ENCODE measurements at places on chromosomes 3 and 15. TPM values are rescaled to one million over a fixed set of nuclear protein-coding genes. Genes with fewer than 3 reads are reported as not detected.

FAM240A gene
- not detected for total RNA-seq

DNA sequence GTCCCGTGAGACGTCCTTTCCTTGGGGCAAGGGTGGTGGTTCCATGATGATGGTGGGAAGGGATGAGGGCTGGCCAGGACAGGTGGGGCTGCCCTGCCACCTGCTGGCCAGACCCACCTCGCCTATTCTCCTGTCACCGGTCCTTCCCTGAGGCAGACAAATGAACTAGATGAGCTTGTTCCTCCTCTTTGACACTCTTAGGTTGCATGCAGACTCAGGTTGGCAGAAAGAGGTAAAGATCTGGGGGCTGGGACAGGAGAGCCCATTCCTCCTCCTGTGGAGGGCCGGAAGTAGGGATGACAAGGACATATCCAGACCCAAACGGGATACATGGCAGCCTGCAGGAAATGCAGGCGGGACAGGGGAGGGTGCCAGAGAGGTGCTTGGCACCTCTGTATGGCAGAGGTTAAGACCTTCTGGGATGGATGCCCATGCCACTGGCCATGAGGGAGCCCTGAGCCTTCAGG is 38.6 kb downstream of the ACSBG1 start:
- peak; percentile 45 for DNase-seq

DNA sequence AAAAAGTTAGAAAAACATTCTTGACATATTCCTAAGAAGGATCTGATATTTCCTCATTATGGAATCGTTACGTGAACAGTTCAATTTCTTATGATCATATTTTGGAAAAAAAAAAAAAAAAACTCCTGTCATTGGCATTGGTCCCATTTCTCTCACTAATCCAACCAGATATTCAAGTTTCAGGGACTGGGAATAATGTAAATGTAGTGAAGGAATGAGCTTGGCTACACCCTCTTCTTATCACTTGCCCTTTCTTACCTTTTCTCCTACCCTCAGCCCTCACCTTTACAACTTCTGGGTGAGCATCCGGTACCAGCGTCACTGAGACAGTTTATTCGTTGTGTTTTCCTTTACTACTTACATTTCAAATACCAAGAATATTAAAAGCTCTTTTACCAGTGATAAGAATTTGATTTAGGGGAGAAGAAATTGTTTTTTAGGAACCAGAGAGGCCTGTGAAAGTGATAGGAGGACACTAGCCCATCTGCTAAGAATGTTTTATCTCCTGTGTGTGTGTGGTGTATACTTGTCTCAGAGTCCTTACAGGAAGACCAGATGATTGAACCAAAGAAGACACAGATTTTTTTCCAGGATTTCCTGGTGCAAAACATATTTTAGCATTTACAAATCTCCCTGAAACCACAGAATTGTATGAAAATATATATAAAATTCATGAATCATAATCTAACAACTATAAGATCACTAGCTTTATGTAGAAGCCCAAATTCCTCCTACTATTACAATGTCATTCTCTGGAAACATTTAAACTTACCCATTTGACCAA is 946.7 kb downstream of the ZPLD1 start:
- no peak for DNase-seq

- DNase-seq, result no peak
These were observed 86.7 kb upstream of the SNRPA1 start for GRCh38 chr15:101381671-101382212.

GRCh38 chr3:63576846-63577245 is 75.6 kb upstream of the SNTN start:
- peak; percentile 4 for DNase-seq
